A673 (cell line): ENCODE measurements at places on chromosomes 4 and X. TPM values are rescaled to one million over a fixed set of nuclear protein-coding genes. Genes with fewer than 3 reads are reported as not detected.

The CT45A10 gene
- not detected in 2 replicates for total RNA-seq

The PCDH19 gene
- total RNA-seq: 0.39 and 0.80 TPM in 2 replicates

The IL1RAPL2 gene
- total RNA-seq: not detected in 2 replicates

The LAGE3 gene
- 30.4 and 34.6 TPM in 2 replicates for total RNA-seq

The SRPX2 gene
- 8.8 and 12.3 TPM in 2 replicates for total RNA-seq

The DRD5 gene
- total RNA-seq: not detected in 2 replicates

DNA sequence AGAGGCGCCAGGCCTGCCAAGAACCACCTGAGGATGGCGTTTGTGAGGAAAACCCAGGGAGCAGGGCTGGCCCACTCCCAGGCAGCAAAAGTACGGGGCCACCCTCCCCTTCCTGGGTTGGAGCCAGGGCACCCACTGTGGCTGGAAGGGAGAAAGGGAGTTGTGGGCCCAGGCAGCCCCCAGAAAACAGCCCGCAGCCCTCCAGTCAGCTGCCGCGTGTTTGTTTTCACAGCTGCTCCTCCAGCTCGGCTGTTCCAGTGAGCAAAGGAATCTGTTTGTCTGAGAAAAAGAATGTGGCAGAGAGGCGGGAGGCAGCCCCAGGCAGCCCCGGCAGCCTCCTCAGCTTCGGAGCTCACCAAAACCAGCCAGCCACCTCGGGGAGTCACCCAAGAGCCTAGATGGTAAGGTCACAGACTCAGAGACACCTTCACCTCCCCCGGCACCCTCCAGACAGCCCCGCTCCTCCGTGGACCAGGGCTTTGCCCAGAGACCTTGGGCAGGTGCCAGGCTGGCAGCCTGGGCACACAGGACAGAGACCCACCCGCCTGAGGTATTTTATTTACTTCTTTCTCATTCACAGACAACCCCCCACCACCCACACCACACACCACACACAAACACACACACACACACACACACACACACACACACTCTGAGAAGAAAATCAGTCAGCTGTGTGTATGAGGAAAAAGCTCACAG is 338.1 kb downstream of the BCOR start:
- H3K4me3 ChIP-seq: no peak overlapping the region
- DNase-seq: no peak
- H3K4me1 ChIP-seq: no peaks in the 10 kb centered on the region
- H3K27me3 ChIP-seq: no peaks in the 10 kb centered on the region

- H3K4me3 ChIP-seq: no peak overlapping the region
- peaks cover 8% of the 10 kb centered on the region for H3K27me3 ChIP-seq
- H3K4me1 ChIP-seq: no peaks in the 10 kb centered on the region
Observed at GRCh38 chr4:176780995-176781738, 11.6 kb downstream of the VEGFC start.

GRCh38 chr4:42501624-42502401 is 104.5 kb downstream of the SHISA3 start:
- H3K27ac ChIP-seq: no peak overlapping the region
- peaks cover 43% of the 10 kb centered on the region for H3K27me3 ChIP-seq
- H3K4me1 ChIP-seq: no peaks in the 10 kb centered on the region
- no peak overlapping the region for H3K4me3 ChIP-seq
- peak; percentile 83 for DNase-seq

GRCh38 chr4:66863481-66863880 is 681.8 kb downstream of the CENPC start:
- H3K4me1 ChIP-seq: no peaks in the 10 kb centered on the region
- H3K36me3 ChIP-seq: no peaks in the 10 kb centered on the region
- H3K4me3 ChIP-seq: no peak overlapping the region
- no peaks in the 10 kb centered on the region for H3K27me3 ChIP-seq

DNA sequence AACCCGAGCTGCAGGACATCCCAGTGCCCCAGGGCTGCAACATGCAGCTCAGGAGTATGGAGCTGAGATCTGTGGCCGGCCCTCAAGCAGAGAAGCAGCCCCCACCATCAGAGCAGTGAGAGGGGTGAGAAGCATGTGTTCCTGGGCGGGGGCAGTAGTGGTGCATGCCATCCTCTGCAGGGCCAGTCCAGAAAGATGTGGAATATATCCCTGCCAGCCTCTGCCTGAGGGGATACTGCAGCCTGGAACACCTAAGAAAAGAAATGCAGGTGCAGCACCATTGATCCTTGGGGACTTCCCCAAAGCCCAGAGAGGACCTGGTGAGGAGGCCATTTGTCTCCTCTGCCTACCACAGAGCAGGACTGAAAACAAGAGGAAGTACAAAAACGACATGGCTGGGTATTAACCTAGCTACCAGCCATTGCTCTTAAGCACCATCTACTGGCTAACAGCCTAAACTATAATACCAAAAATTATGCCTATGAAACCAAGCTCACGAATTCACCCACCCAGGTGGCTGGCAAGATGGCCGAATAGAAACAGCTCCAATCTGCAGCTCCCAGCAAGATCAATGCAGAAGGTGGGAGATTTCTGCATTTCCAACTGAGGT is 158.8 kb downstream of the ADGRA3 start:
- H3K27me3 ChIP-seq: no peaks in the 10 kb centered on the region
- H3K4me1 ChIP-seq: no peaks in the 10 kb centered on the region
- peak; percentile 32 for DNase-seq
- no peak overlapping the region for H3K27ac ChIP-seq
- H3K36me3 ChIP-seq: no peaks in the 10 kb centered on the region

DNA sequence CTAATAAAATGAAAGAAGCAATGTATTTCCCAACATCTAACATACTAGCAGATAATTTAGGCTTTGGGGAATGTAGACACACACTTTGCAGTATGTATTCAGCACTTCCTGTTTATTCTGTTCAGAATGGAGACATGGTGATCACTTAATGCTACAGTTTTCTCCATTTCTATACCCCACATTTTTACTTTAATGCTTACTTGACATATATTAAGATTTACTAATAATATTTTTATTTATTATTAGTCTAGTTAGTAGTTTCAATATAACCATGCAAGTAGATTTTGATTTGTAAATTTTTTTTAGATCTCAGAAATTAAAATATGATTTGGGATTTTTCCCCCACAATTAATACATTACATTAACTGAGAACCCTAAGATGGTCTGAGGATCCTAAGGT is 98.4 kb downstream of the PRSS12 start:
- peaks cover 5% of the 10 kb centered on the region for H3K4me1 ChIP-seq
- DNase-seq: no peak
- no peak overlapping the region for H3K4me3 ChIP-seq
- H3K36me3 ChIP-seq: no peaks in the 10 kb centered on the region
- no peaks in the 10 kb centered on the region for H3K27me3 ChIP-seq

DNA sequence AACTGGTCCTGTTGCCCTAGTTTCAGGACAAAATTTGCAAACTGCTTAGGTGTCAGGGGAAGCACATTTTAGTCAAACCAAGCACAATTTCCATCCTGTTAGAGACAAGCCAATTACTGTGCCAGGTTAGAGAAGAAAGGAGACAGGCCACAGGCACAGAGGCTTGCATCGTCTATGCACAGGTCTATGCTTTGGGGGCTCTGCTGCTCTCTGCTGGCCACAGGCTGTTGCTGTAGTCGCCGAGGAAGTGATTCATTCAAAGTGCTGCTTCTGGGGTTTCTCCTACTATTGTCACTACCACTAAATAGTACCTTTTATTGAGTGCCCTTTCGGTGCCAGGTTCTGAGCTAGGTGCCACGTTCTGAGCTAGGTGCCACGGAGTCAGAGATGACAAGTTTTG is 45.5 kb downstream of the VGLL1 start:
- H3K36me3 ChIP-seq: no peaks in the 10 kb centered on the region
- no peak overlapping the region for H3K27ac ChIP-seq
- DNase-seq: peak; percentile 61
- no peaks in the 10 kb centered on the region for H3K27me3 ChIP-seq
- no peaks in the 10 kb centered on the region for H3K4me1 ChIP-seq

- H3K36me3 ChIP-seq: no peaks in the 10 kb centered on the region
- no peaks in the 10 kb centered on the region for H3K4me1 ChIP-seq
- H3K27ac ChIP-seq: no peak overlapping the region
- DNase-seq: no peak
- H3K4me3 ChIP-seq: no peak overlapping the region
Observed at GRCh38 chrX:30659421-30659820, 6.2 kb downstream of the GK start.

DNA sequence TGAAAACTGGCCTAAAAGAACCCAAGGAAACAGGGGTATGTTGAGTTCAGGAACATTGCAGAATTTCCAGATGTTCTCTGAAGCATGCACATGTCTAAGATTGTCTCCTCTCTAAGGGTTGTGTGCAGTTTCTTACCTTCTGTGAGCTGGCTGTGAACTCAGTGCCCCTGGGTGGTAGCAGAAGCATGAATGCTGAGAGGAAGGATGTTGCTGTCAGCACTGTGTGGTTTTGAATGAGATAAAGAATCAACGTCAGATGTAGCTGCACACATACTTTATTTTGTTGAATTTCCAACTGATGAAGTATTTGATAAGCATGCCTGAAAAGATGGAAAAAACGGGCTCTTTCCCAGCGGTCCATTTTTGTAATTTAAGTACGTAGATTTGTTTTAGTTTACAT is 23.8 kb upstream of the CD38 start:
- no peaks in the 10 kb centered on the region for H3K36me3 ChIP-seq
- no peaks in the 10 kb centered on the region for H3K27me3 ChIP-seq
- no peak overlapping the region for H3K27ac ChIP-seq
- no peaks in the 10 kb centered on the region for H3K4me1 ChIP-seq
- no peak for DNase-seq
- no peak overlapping the region for H3K4me3 ChIP-seq

GRCh38 chr4:137387924-137388323 is 144.4 kb downstream of the PCDH18 start:
- no peaks in the 10 kb centered on the region for H3K36me3 ChIP-seq
- H3K27ac ChIP-seq: no peak overlapping the region
- no peaks in the 10 kb centered on the region for H3K27me3 ChIP-seq
- peaks cover 23% of the 10 kb centered on the region for H3K4me1 ChIP-seq
- peak; percentile 8 for DNase-seq

DNA sequence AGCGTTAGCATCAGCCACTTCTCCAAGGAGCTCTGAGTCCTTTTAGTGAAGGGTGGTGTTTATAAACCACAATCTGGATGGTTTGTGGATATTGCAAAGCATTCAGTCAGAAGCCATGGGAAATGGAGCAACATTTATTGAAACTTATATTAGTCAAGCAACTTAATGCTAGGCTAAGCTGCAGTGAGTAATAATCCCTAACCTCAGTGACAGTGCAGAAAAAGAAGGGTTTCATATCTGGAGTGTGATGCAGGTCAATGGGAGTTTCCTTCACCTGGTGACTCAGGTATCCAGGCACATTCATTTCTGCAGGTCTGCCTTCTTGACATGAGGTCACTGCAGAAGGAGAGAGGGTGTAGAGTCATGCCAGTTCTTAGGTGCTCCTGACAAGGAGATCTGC is 10.4 kb upstream of the DRD5 start:
- H3K4me1 ChIP-seq: no peaks in the 10 kb centered on the region
- H3K4me3 ChIP-seq: no peak overlapping the region
- no peaks in the 10 kb centered on the region for H3K36me3 ChIP-seq
- H3K27ac ChIP-seq: no peak overlapping the region
- no peak for DNase-seq
- H3K27me3 ChIP-seq: no peaks in the 10 kb centered on the region

- H3K27ac ChIP-seq: no peak overlapping the region
- no peak for DNase-seq
- H3K27me3 ChIP-seq: no peaks in the 10 kb centered on the region
- H3K36me3 ChIP-seq: no peaks in the 10 kb centered on the region
- no peaks in the 10 kb centered on the region for H3K4me1 ChIP-seq
Observed at GRCh38 chr4:110567214-110567613, 55.7 kb downstream of the PITX2 start.

DNA sequence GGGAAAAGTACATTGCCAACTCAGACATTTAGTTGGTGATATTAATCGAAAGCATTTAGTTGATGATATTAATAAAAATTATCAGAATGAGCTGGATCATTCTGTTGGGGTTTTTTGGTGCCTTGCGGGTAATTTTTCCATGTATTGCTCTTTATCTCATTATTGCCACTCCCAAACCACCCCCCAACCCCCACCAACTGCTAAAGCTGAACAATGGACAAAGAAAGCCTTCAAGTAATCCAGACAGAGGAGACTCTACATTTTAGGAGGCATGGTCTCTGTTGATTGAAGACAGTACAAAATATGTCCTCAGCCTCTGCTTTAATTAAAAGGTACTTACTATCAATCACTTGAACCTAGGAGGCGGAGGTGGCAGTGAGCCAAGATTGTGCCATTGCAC is 22.5 kb downstream of the PDK3 start:
- no peaks in the 10 kb centered on the region for H3K4me1 ChIP-seq
- H3K27ac ChIP-seq: no peak overlapping the region
- no peaks in the 10 kb centered on the region for H3K27me3 ChIP-seq
- DNase-seq: no peak
- H3K36me3 ChIP-seq: no peaks in the 10 kb centered on the region
- no peak overlapping the region for H3K4me3 ChIP-seq

GRCh38 chr4:55854129-55854528 is 681 bp downstream of the EXOC1 start:
- H3K4me1 ChIP-seq: no peaks in the 10 kb centered on the region
- peak overlapping the region; percentile 85 for H3K4me3 ChIP-seq
- H3K27me3 ChIP-seq: no peaks in the 10 kb centered on the region
- DNase-seq: no peak
- peak overlapping the region; percentile 71 for H3K27ac ChIP-seq
